ENCODE measurements at places on chromosomes 2 and 18.

- DNase-seq = peak; percentile 18
Observed at GRCh38 chr2:240465268-240465764, 29.9 kb downstream of the GPC1 start.

- DNase-seq = no peak
Observed at GRCh38 chr2:11257964-11258363, 86.5 kb downstream of the ROCK2 start.

GRCh38 chr2:162706770-162707169 lies 131.8 kb downstream of the KCNH7 start:
- no peak for DNase-seq

DNA sequence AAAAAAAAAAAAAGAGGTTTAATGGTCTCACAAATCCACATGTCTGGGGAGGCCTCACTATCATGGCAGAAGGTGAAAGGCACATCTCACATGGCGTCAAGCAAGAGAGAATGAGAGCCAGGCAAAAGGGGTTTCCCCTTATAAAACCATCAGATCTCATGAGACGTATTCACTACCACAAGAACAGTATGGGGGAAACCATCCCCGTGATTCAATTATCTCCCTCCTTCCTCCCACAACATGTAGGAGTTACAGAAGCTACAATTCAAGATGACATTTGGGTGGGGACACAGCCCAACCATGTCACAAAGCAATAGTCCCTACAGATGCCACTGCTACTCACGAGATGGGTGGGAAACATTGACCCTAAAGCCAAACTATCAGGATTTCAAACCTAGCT lies 392.7 kb upstream of the ID2 start:
- DNase-seq = no peak

GRCh38 chr2:1886405-1886992 lies 142.2 kb upstream of the PXDN start:
- DNase-seq = peak; percentile 74

GRCh38 chr2:8623958-8624591 lies 57.8 kb upstream of the ID2 start:
- DNase-seq = no peak

DNA sequence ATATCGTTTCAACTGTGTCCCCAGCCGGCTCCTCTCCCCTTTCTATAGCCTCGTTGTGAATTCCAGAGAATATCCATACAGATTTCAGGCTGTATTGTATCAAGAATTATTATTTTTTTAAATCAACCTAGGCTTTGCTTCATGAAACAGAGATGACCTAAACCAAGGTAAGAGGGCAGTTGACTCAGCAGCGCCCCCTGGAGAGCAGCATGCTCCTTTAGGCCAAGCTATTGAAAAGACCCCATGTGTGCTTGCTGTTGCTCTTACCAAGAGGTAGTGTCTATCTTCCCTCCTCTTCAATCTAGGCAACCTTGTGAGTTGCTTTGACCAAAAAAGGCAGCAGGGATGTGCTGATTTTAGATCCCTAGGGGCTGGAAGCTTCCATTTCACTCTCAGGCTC lies 426.7 kb upstream of the SMIM21 start:
- peak; percentile 55 for DNase-seq

DNA sequence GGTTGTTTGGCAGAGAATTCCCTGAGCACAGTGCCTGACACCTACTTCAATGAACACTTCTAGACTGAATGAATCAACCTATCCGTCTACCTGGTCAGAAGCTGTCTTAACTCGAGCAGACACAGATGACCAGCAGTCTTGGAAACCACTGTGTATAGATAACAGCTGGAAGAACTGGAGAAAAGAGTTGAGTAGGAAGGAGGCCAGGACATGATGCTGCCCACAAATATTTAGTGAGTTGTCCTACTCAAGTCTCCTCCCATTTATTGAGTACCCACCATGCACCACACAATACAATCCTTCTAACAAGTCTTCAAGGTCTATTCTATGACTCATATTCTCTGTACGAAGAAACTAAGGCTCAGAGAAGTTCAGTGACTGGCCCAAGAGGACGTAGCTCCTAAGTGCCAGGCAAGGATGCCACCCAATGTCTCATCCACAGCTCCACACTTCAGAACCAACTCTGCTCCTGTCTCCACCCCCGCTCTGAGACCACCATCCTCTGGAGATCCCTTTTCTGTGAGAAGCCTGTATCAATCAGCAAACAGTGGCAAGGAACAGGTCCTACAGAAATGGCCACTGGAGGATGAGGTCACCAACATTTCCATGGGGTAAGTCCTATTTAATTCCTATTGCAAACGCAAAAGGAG lies 62.2 kb downstream of the GALNT14 start:
- DNase-seq = no peak

All from stimulated activated CD8-positive, alpha-beta memory T cell treated with anti-CD3 and anti-CD28 coated beads, Interleukin-4, amount 100 ng/mL, for 48 hours (primary cell).